ENCODE measurements at places on chromosomes 5 and 9.

- DNase-seq: no peak
These were observed 2.6 kb upstream of the CEP72 start for GRCh38 chr5:609506-609905.

DNA sequence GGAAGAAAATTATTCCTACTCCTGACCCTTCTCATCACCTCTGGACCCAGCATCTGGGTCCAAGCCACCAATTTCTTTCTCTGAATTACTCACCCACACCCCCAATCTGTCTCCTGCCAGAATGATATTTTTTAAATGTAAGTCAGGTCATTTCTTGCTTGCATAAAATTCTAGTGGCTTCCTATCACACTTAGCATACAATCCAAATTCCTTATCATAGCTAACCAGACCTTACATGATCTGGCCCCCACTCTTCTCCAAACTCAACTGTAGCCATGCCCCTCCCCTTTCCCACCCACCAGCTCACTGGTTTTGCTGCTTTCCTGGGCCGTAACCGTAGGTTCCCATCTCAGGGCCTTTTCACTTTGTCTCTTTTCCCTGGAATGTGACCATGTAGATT, 15.2 kb downstream of the HTR4 start:
- DNase-seq: no peak

- DNase-seq: no peak
These were observed 19.7 kb downstream of the TMEM161B start for GRCh38 chr5:88248743-88249540.

DNA sequence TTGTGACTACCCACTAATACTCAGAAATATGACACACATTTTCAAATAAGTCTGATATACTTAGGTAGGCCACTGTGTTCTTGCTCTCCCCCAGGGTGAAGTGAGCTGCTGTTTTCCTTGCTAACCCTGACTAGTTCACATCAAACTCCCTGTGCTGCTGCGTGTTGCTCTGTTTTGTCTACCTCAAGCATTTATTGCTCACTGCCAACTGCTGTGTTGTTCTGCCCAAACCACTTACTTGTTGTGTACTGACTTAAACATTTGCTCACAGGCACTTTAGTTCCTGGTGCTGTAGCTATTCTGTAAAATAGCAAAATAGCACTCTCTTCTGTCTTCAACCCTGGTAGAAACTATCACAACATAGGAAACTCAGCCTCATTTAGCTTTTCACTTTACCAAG, 255.7 kb downstream of the HCN1 start:
- DNase-seq: no peak

DNA sequence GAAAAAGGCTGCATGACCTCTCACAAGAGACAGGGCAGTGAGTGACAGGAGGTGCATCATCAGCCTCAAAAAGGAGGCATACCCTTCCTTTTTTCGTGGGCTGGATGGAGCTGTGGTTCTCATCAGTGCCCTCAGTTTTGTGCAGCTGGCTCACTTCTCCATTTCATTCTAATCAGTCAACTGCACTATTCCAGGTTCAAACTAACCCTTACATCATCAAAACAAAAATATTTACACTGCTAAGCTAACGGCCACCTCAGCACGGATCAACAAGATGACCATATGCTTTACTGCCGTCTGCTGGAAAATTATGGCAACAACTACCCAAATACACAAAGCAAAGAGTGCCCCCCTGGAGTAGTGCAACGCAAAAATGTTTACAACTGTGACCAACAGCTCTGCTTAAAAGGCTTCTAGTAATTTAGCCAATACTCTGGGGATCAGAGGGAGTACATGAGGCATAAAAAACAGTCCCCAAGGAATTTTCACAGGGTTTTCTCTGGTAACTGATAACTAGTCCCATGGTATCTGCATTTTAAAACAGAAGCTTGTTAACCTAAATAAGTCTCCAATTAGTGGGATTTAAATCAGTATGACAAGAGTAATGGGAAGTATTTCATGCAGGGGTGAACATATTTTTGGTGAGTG, 10.8 kb downstream of the KCNV2 start:
- no peak for DNase-seq
